ENCODE measurements at places on chromosomes 2 and 18.

GRCh38 chr2:30641765-30642345 is 165.4 kb downstream of the CAPN13 start:
- no peaks in the 10 kb centered on the region for H3K27me3 ChIP-seq
- DNase-seq, result no peak
- H3K4me1 ChIP-seq, result no peaks in the 10 kb centered on the region
- H3K36me3 ChIP-seq, result peaks cover 3% of the 10 kb centered on the region
- H3K4me3 ChIP-seq, result no peak overlapping the region
- H3K27ac ChIP-seq, result no peak overlapping the region

GRCh38 chr2:134640494-134640893 is 78.3 kb downstream of the TMEM163 start:
- no peak for DNase-seq
- H3K27me3 ChIP-seq, result no peaks in the 10 kb centered on the region
- H3K4me1 ChIP-seq, result no peaks in the 10 kb centered on the region
- no peaks in the 10 kb centered on the region for H3K36me3 ChIP-seq
- H3K27ac ChIP-seq, result no peak overlapping the region

DNA sequence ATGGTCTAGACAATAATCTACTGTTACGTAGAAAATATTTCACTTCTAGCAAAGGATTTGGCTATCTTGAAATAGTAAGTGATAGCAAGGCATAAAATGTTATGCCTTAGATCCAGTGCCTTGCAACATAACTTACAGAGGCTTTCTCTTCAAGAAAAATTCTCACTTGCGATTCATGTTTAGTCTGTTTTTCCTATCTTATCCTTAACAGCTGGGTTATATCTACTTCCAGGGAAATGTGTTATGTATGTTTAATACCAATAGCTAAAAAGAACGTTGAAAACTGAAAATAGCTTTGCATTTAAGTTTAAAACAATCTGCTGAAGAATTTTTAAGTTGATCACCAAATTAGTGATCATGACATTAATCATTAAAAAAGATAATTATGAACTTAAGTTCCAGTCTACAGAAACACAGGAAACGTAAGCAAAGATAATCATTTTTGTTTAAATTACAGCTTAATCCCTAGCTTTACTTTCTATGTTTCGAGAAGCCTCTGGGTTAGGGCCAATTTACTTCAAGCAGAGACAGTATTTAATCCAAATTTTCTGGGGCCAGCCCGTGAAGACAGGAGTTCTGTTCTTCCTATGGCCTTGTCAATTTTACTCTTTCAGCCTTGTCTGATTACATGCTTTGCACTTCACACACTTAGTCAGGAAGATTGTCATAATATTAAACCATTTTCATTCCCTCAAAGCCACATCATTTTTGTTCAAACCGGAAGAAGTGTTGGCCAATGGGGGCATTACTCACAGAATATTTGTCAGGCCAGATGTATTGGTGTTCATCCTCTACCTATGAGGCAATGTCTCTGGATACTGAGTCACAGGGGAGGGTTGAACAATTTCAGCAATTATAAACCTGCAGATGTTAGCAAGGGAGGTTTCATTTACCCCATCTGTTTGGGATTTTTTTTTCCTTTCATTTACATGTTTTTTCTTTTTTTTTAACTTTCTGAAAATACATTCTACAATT is 1132.9 kb upstream of the ZEB2 start:
- H3K27ac ChIP-seq, result no peak overlapping the region
- H3K4me3 ChIP-seq, result no peak overlapping the region
- H3K4me1 ChIP-seq, result no peaks in the 10 kb centered on the region
- H3K27me3 ChIP-seq, result no peaks in the 10 kb centered on the region
- no peaks in the 10 kb centered on the region for H3K36me3 ChIP-seq
- DNase-seq, result no peak

DNA sequence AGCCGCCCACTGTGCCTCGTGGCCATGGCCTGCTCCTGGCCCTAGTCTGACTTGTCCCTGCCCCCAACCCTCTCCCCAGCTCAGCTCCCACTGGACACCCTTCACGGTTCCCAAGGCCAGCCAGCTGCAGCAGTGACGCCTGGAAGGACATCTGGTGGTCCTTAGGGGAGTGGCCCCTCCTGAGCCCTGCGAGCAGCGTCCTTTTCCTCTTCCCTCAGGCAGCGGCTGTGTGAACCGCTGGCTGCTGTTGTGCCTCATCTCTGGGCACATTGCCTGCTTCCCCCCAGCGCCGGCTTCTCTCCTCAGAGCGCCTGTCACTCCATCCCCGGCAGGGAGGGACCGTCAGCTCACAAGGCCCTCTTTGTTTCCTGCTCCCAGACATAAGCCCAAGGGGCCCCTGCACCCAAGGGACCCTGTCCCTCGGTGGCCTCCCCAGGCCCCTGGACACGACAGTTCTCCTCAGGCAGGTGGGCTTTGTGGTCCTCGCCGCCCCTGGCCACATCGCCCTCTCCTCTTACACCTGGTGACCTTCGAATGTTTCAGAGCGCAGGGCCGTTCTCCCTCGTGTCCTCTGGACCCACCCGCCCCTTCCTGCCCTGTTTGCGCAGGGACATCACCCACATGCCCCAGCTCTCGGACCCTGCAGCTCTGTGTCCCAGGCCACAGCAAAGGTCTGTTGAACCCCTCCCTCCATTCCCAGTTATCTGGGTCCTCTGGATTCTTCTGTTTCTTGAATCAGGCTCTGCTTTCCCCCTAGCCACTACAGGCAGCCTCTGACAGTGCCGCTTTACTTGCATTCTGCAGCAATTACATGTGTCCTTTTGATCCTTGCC is 35.8 kb downstream of the ANO7 start:
- no peaks in the 10 kb centered on the region for H3K27me3 ChIP-seq
- H3K4me3 ChIP-seq, result no peak overlapping the region
- peaks cover 26% of the 10 kb centered on the region for H3K36me3 ChIP-seq
- DNase-seq, result no peak
- H3K27ac ChIP-seq, result no peak overlapping the region

DNA sequence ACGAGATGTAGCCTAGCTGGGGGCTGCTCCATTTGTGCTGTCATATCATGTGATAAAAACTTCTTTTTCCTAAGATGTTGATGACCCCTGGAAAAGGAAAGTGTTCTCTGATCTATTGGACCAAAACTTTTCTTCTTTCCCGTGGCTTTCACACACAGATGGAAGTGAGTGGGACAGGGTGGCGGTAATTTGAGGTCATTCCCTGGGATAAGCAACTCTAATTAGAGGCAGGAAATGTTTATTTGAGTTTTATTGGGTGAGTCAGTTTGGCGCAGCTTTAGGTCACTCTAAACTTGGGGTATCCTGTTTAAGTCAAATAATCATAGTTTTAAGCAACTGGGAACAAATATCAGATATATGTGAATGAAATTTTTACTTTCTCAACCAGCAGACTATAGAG is 221.0 kb upstream of the EPAS1 start:
- H3K4me1 ChIP-seq, result peaks cover 6% of the 10 kb centered on the region
- no peak for DNase-seq
- H3K4me3 ChIP-seq, result no peak overlapping the region
- no peaks in the 10 kb centered on the region for H3K27me3 ChIP-seq
- no peaks in the 10 kb centered on the region for H3K36me3 ChIP-seq

- no peaks in the 10 kb centered on the region for H3K4me1 ChIP-seq
- H3K27ac ChIP-seq, result no peak overlapping the region
- H3K27me3 ChIP-seq, result peaks cover 21% of the 10 kb centered on the region
- no peaks in the 10 kb centered on the region for H3K36me3 ChIP-seq
- H3K4me3 ChIP-seq, result no peak overlapping the region
Measured at GRCh38 chr18:59515147-59515546, 156.1 kb upstream of the LMAN1 start.

- no peak for DNase-seq
- no peaks in the 10 kb centered on the region for H3K36me3 ChIP-seq
- H3K27ac ChIP-seq, result no peak overlapping the region
Measured at GRCh38 chr2:12731701-12732280, 15.1 kb downstream of the TRIB2 start.

GRCh38 chr2:36734304-36734703 is 37.8 kb downstream of the VIT start:
- no peak overlapping the region for H3K27ac ChIP-seq
- no peak overlapping the region for H3K4me3 ChIP-seq
- no peaks in the 10 kb centered on the region for H3K4me1 ChIP-seq
- DNase-seq, result no peak
- H3K27me3 ChIP-seq, result no peaks in the 10 kb centered on the region

DNA sequence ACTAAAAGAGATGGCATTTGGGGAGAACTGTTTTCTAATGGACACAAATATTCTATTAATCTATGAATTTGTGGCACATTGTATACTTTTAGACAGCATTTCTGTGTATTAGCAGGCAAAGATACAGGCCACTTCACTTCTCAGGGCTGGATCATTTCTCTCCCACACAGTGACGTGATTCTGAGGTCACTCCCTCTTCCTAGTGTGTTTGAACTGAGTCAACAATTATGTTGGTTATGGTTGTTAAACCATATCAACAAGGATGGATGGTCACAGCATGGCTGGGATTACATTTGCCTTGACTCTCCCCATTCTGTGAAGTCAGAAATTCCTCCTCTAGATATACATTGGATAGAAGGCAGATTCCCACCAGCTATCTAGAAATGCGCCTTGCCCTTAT is 11.6 kb downstream of the NOSTRIN start:
- no peaks in the 10 kb centered on the region for H3K36me3 ChIP-seq
- no peaks in the 10 kb centered on the region for H3K4me1 ChIP-seq
- H3K27me3 ChIP-seq, result no peaks in the 10 kb centered on the region
- no peak for DNase-seq
- no peak overlapping the region for H3K4me3 ChIP-seq
- H3K27ac ChIP-seq, result no peak overlapping the region

DNA sequence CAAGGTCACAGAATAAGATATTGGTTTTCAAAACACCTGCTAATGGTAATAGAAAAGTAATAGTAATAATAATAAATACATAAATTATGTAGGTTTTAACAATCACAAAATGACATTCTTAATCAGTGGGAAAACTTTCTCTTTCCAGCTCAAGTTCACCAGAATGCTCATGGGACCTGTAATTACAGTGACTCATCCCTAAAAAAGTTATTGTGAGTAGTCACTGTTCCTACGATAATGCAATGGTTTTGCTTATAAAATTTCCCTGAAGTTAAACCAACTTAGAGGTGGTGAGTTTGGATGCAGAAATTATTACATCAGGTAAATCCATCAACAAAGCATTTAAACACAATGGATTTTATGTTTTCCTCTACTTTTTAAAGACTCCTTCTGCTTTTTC is 502.3 kb downstream of the PID1 start:
- no peak overlapping the region for H3K4me3 ChIP-seq
- H3K27me3 ChIP-seq, result no peaks in the 10 kb centered on the region
- no peaks in the 10 kb centered on the region for H3K4me1 ChIP-seq

GRCh38 chr2:235587202-235587601 is 93.4 kb downstream of the AGAP1 start:
- no peaks in the 10 kb centered on the region for H3K27me3 ChIP-seq
- H3K4me3 ChIP-seq, result no peak overlapping the region
- H3K27ac ChIP-seq, result no peak overlapping the region
- no peaks in the 10 kb centered on the region for H3K36me3 ChIP-seq
- DNase-seq, result no peak
- no peaks in the 10 kb centered on the region for H3K4me1 ChIP-seq

GRCh38 chr2:40304340-40304739 is 147.6 kb downstream of the SLC8A1 start:
- no peak for DNase-seq
- no peak overlapping the region for H3K27ac ChIP-seq
- H3K4me1 ChIP-seq, result no peaks in the 10 kb centered on the region
- H3K36me3 ChIP-seq, result no peaks in the 10 kb centered on the region
- H3K4me3 ChIP-seq, result no peak overlapping the region
- H3K27me3 ChIP-seq, result no peaks in the 10 kb centered on the region

- H3K27me3 ChIP-seq, result peaks cover 2% of the 10 kb centered on the region
- H3K4me3 ChIP-seq, result no peak overlapping the region
- H3K4me1 ChIP-seq, result no peaks in the 10 kb centered on the region
- no peak for DNase-seq
- no peaks in the 10 kb centered on the region for H3K36me3 ChIP-seq
Measured at GRCh38 chr18:47601581-47602272, 328.7 kb downstream of the SMAD2 start.

GRCh38 chr2:241358470-241358869 is 2.4 kb downstream of the FARP2 start:
- DNase-seq, result peak; percentile 29
- no peak overlapping the region for H3K4me3 ChIP-seq
- peaks cover 22% of the 10 kb centered on the region for H3K4me1 ChIP-seq
- peaks cover 9% of the 10 kb centered on the region for H3K36me3 ChIP-seq
- no peak overlapping the region for H3K27ac ChIP-seq

- H3K36me3 ChIP-seq, result no peaks in the 10 kb centered on the region
- no peaks in the 10 kb centered on the region for H3K27me3 ChIP-seq
- no peaks in the 10 kb centered on the region for H3K4me1 ChIP-seq
- H3K4me3 ChIP-seq, result no peak overlapping the region
Measured at GRCh38 chr2:56741601-56742102, 557.9 kb downstream of the CCDC85A start.

GRCh38 chr18:49519101-49519971 is 32.3 kb upstream of the C18orf32 start:
- no peak overlapping the region for H3K27ac ChIP-seq
- H3K4me1 ChIP-seq, result no peaks in the 10 kb centered on the region

GRCh38 chr2:67489396-67489795 is 92.3 kb downstream of the ETAA1 start:
- DNase-seq, result no peak
- no peak overlapping the region for H3K4me3 ChIP-seq
- H3K4me1 ChIP-seq, result no peaks in the 10 kb centered on the region
- H3K36me3 ChIP-seq, result no peaks in the 10 kb centered on the region
- no peak overlapping the region for H3K27ac ChIP-seq
- no peaks in the 10 kb centered on the region for H3K27me3 ChIP-seq

- no peak overlapping the region for H3K27ac ChIP-seq
- no peak for DNase-seq
- H3K36me3 ChIP-seq, result peaks cover 69% of the 10 kb centered on the region
- no peaks in the 10 kb centered on the region for H3K27me3 ChIP-seq
- no peaks in the 10 kb centered on the region for H3K4me1 ChIP-seq
Measured at GRCh38 chr18:79720359-79720733, 40.7 kb downstream of the CTDP1 start.

DNA sequence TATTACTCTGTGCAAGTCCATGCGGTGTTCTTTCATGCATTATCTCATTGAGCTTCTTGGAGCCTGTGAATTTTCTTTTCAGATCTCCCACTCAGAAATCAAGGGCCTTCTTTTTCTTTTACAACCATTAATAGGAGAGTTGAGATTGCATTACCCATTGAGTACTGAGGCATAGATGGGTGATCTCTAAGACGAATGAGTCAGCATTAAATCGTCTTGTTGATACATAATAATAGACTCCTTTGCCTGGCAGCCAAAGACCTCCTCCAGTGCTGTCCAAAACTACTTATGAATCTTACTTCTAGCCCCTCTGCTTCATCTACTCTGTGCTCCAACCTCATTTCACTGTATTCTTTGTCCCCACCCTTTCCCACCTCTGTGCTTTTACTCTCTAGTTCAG is 180.5 kb downstream of the AGPS start:
- no peak overlapping the region for H3K4me3 ChIP-seq
- peak; percentile 6 for DNase-seq
- no peaks in the 10 kb centered on the region for H3K4me1 ChIP-seq
- H3K36me3 ChIP-seq, result no peaks in the 10 kb centered on the region
- no peak overlapping the region for H3K27ac ChIP-seq
- H3K27me3 ChIP-seq, result no peaks in the 10 kb centered on the region
